GM23248 (cell line): ENCODE measurements at places on chromosomes 11 and 22.

DNA sequence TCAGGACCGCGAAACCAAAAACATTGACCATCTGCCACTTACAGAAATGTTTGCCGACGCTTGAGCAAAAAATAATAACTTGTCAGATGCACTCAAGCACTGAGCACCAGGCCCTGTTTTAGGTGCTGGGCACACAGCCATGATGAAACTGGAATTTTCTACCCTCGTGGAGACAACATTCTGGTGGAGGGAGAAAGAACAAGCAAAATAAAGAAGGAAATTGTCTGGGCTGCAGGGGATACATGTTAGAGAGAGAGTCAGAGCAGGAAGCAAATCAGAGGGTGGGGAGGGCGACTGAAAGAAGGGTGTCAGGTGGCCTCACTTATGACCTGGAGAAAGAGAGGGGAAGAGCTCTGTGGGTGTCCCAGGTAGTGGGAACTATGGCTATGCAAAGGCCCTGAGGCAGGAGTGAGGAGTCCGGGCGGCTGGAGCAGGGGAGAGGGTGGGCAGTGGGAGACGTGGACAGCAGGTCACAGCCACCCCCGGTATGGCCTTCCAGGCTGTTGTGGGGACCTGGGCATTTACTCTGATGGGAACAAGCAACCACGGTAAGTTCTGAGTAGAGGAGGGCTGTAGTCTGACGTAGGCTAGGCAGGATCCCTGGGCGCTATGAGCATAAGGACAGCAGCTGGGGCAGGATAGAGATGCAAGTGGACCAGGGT is 78.8 kb downstream of the MYEOV start:
- DNase-seq, result no peak

DNA sequence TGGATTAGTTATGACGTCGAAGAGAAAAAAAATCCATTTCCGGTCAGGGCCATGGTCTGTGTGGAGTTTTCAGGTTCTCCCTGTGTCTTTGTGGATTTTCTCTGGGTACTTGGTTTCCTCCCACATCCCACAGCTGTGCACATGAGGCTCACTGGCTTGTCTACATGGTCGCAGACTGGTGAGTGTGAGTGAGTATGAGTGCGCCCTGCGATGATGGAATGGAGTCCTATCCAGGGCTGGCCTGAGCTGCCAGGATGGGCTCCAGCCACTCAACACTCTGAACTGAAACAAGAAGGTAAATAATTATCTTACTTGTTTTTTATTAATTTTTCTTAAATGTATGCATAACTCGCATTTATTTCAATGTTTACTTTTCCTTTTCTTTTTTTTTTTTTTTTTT is 10.8 kb downstream of the MMP3 start:
- no peak for DNase-seq

GRCh38 chr11:13952221-13952620 is 10.3 kb upstream of the SPON1 start:
- DNase-seq, result no peak

DNA sequence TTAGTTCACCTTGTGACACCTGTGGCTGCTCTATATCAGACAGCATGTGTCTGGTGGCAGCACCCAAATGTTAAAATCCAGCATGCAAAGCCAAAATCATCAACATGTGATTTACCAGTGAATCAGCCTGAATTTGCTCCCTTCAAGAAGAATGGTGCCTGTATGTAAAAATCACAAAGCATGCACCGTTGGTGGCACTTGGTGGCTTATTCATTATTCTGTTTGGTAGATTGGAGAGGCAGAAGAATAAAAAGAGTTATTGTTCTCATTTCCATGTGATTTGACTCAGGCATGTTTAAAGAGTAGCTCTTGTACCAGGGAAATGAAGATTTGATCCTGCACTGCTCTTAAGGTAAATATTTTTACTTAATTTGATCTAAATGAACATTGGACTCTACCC is 143.9 kb upstream of the MPPED2 start:
- DNase-seq, result no peak

DNA sequence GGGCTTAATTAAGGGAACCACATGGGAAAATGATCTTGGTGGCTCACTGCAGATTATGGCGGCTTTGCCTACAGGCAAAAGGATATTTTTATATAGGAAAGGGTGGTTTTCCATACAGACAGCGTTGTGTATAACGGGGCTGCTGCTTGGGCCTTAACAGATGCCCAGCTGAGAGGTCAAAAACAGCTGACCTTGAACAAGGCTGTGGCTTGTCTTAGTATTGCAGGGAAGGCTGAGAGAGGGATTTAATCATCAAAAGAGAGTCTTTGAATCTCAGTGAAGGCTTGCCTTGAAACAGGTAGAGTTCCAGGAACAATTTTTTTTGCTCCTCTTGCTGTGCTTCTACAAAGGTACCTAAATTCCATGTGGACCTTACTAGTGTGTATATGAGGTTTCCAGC is 301.6 kb upstream of the C11orf87 start:
- DNase-seq, result no peak

DNA sequence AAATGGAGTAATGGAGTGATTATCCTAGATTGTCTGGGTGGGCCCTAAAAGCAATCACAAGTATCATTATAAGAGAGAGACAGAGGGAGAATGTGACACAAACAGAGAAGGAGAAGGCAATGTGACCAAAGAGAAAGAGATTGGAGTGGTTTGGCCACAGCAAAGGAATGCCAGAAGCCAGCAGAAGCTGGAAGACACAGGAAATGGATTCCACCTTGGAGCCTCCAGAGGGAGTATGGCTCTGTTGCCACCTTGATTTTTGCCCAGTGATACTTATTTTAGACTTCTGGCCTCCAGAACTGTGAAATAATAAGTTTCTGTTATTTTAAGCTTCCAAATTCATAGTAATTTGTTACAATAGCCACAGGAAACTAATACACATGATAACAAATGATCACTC is 36.8 kb upstream of the OR5P2 start:
- no peak for DNase-seq

GRCh38 chr22:20324139-20324516 is 4.3 kb upstream of the DGCR6L start:
- peak; percentile 71 for DNase-seq

DNA sequence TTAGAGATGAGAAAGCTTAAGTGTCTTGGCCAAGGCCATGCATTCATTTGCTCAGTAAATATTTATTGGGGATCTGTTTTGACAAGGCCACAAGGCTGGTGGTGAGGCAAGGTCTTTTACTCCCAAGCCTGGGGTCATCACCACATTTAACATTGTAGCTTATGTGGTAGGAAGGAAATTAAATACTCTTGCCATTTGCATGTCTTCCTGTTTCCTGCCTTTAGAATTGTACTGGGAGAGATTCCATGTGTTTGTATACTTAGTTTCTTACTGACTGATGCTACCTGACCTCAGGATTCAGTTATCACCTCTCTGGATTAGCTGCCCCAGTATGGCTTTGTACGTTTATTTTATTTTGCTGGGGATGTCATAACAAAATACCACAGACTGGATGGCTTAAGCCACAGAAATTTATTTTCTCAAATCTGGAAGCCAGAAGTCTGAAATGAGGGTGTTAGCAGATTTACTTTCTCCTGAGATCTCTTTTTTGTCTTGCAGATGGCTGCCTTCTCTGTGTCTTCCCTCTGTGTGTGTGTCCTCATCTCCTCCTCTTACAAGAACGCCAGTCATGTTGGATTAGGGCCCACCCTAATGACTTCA is 44.8 kb downstream of the SPECC1L start:
- no peak for DNase-seq

DNA sequence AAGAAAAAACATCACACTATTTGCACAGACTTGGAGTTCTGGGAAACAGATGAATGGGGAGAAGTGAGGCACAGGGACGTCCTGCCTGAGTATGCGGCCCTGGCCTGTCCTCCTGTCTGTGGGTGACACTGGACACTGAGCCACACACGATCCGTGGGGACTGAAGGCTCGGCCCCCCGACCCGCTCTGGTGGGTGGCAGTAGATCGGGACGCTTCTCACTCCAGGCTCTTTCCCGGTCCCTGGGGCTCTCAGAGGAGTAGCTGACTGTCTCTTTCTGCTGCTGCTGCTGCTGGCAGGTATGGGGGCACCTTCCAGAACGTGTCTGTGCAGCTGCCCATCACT is 27.7 kb downstream of the MUC6 start:
- DNase-seq, result no peak

- DNase-seq, result no peak
Measured at GRCh38 chr22:18109410-18110193, 1.0 kb upstream of the TUBA8 start.

DNA sequence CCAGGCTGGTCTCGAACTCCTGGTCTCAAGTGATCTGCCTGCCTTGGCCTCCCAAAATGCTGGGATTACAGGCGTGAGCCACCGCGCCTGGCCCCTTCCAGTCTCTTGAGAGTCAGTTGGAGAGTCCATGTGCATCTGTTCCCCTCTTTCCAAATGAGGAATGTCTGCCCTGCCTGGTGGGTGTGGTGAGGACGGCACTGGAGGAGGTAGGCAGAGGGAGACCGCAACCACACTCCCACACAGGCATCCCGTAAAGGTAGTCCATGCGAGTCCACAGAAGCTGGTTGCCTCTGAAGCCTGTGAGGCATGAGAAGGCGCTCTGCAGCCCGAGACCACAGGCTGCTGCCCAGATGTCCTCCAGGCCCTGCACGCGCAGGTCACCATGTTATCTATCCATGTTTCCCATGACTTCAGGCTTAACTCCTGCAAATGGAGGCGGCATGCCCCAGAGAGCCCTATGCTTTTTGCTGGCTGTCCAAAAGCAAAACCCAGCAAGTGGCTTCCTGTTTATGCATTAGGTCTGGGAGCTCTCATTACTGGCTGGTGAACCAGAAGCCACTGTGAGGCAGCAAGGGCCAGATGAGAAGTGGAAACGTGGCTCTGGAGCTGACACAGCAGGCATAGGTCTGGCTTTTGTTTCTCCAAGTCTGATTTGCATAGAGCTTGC is 43.4 kb downstream of the GRIK4 start:
- peak; percentile 23 for DNase-seq

- no peak for DNase-seq
Measured at GRCh38 chr11:37718431-37718999, 1120.5 kb upstream of the RAG2 start.

- no peak for DNase-seq
Measured at GRCh38 chr22:48866906-48867681, 960.6 kb downstream of the BRD1 start.

DNA sequence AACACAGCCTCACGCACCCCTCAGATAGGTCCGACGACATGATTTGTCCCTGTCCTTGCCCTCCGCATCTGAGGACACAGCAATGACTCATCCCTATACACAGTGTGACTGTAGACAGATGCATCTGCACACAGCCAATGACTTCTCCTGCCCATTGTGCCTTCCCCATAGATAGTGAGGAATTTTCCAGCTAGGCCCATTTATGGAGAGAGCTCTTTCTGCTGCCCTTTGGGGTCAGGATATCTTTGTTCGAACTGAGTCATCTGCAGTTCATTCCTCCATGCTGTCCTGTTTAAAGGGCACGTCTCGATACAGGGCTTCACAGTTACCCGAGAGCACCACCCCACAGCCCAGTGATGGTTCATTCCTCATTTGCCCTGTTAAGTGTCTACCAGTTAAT is 96.7 kb downstream of the LARGE1 start:
- DNase-seq, result peak; percentile 27

GRCh38 chr11:32184723-32185376 is 94.0 kb downstream of the RCN1 start:
- DNase-seq, result no peak

GRCh38 chr11:132312161-132312560 is 941.7 kb downstream of the NTM start:
- peak; percentile 60 for DNase-seq

DNA sequence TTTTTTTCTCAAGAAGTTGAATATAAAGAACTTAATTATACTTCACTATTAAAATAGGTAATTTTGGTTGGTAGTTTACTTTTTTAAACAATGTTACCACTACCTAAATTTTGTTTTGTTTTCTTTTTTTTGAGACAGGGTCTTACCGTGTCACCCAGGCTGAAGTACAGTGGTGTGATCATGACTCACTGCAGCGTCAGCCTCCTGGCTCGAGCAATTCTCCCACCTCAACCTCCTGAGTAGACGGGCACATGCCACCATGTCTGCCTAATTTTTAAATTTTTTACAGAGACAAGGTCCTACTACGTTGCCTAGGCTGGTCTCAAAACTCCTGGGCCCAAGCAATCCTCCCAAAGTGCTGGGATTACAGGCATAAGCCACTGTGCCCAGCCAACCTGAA is 17.6 kb downstream of the SPCS2 start:
- peak; percentile 7 for DNase-seq

- DNase-seq, result peak; percentile 58
Measured at GRCh38 chr11:88475991-88476418, 138.5 kb upstream of the CTSC start.

GRCh38 chr11:93199616-93200015 is 1.8 kb upstream of the SLC36A4 start:
- DNase-seq, result no peak

GRCh38 chr22:41995211-41995610 is 3.4 kb upstream of the WBP2NL start:
- DNase-seq, result no peak

DNA sequence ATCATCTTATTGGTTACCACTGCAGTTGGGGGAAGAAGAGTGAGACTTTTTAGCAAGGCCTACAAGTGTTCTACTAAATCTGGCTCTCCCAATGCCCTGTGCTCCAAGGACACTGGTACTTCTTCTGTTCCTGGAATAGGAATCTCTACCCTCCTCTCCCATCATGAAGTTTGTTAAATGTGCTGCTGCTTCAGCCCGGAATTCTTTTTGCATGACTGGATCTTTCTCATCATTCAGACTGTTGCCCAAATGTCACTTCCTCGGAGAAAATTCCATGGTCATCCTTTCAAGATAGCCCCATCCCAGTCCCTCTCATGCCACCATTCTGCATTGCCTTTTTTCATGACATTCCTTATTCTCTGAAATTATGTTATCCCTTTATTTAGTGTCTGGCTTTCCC is 400.8 kb downstream of the SOX6 start:
- no peak for DNase-seq

DNA sequence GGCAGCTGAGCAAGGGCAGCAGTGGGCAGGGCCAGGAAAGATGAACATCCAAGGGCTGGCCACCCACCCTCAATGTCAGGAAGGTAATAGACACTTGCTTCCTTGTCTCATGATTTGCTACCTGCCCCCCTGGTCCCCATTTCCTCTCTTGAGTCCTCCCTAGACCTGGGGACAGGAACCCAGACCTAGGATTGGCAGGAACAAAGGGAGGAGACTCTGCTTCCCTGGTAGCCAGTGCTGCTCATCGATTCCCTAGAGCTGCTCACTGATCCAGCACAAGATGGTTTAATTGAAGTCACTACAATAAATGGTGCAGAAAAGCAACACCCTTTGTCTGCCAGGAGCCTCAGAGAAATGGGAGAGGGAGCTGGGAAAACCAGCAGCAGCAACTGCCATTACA is 67.8 kb upstream of the CHST1 start:
- DNase-seq, result no peak

GRCh38 chr11:57399221-57399620 is 8.8 kb upstream of the PRG2 start:
- DNase-seq, result no peak
